Thymus (tissue), 14 donors: ENCODE measurements at places on chromosomes 12 and 14. TPM values are rescaled to one million over a fixed set of nuclear protein-coding genes. Genes with fewer than 3 reads are reported as not detected.

FGF6 gene
- not detected for polyA plus RNA-seq

AKAP6 gene
- 1.4 TPM for polyA plus RNA-seq

FOXG1 gene
- polyA plus RNA-seq = 11.4 TPM

- peaks cover 36% of the 10 kb centered on the region for H3K36me3 ChIP-seq
- H3K4me1 ChIP-seq = no peaks in the 10 kb centered on the region
- H3K27ac ChIP-seq = no peak overlapping the region
- no peak overlapping the region for H3K4me3 ChIP-seq
- DNase-seq = no peak
- no peaks in the 10 kb centered on the region for H3K27me3 ChIP-seq
These were observed 12.5 kb downstream of the AHSA1 start for GRCh38 chr14:77470224-77470870.

DNA sequence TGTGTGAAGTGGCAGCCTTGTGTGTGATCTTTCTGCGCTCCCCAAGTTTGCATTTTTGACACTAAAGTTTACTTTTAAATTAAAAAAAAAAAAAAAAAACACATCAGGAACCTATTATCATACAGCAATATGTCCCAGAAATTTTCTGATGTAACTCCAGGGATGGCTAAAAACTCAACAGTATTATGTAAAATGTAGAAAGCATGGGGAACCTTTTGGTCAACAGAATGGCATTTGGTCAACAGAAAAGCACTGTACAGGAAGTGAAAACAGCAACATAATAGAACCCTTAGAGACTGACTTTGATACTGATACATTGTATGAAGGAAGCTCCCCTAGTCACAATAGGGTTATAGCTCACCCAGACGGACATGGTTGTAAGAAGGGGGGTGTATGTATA is 224.3 kb downstream of the ITPR2 start:
- peaks cover 11% of the 10 kb centered on the region for H3K36me3 ChIP-seq
- DNase-seq = no peak
- H3K27me3 ChIP-seq = no peaks in the 10 kb centered on the region
- no peaks in the 10 kb centered on the region for H3K4me1 ChIP-seq

- H3K27me3 ChIP-seq = no peaks in the 10 kb centered on the region
- DNase-seq = no peak
- no peak overlapping the region for H3K27ac ChIP-seq
- no peaks in the 10 kb centered on the region for H3K36me3 ChIP-seq
- H3K4me3 ChIP-seq = no peak overlapping the region
These were observed 27.6 kb downstream of the VCPKMT start for GRCh38 chr14:50088731-50089130.

DNA sequence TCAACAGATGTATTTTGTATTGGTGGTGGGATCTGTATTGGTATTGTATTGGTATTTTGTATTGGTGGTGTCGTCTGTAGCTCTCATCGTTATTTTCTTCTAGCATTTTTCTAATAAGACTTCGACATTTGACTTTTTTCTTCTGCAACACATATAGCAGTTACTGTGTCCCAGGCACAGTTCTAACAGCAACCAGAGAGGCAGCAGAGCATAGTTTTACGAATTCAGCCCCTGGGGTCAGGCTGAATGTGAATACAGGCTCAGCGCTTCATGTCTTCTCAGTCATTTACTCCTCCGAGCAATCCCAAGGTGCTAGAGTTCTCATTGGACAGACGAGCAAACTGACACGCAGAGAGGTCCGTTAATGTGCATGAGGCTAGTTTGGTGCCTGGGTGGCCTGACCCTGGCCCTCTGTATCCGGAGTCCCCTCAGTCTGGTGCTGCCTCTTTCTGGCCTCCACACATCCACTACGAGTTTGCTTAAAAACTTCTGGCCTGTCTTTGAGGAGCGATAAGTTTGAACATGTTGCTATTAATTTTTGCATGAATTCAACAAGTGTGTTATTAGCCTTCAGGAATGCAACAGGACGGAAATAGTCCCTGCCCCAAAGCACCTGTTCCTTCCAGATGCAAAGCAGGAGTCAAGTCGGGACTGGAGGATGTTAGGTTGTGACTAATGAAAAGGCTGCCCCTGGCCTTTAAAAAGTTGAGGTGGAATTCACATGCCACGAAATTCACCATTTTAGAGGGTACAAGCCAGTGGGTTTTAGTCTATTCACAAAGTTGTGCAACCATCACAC is 87.0 kb downstream of the GLT1D1 start:
- H3K27ac ChIP-seq = no peak overlapping the region
- no peaks in the 10 kb centered on the region for H3K4me1 ChIP-seq
- no peaks in the 10 kb centered on the region for H3K27me3 ChIP-seq
- no peaks in the 10 kb centered on the region for H3K36me3 ChIP-seq

DNA sequence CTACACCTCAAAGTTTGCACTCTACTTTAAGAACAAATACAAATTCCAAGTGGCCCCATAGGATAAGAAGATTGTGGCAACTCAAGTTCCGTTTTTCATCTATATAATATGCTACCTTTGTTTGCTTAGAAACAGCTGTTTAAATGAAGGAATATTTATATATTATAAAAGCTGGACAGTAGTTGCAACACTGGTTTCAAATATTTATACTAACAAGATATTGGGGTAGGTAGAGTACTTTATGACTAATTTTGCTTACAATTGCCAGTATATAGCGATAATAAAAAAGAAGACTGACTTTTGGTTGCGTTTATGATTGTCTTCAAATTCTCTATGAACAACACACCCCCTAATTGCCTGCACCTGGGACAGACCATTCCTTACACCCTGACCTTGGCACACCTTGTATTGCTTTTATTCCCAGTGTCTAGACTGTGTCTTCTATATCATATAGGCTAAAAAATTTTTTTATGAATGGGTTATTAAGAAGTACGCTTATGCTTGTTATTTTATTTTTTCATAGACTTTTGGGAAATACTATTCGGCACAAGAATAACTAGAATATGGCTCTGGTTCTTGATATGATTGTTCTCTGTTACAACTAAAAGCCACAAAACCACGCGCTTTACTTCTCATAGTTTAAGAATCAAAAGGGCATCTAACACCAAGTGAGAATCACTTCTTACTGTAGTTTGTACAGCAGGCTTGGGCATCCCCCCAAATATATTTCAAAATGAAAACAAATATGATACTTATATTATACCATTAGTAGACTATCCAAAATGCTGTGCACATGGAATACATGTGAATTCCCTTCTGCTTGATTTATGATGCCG is 455.4 kb upstream of the DCN start:
- no peaks in the 10 kb centered on the region for H3K27me3 ChIP-seq
- H3K4me3 ChIP-seq = no peak overlapping the region
- H3K27ac ChIP-seq = no peak overlapping the region
- H3K36me3 ChIP-seq = no peaks in the 10 kb centered on the region

GRCh38 chr14:73246387-73247150 is 9.3 kb downstream of the PAPLN start:
- no peak for DNase-seq
- H3K27me3 ChIP-seq = peaks cover 48% of the 10 kb centered on the region
- H3K4me3 ChIP-seq = peak overlapping the region; percentile 55
- no peak overlapping the region for H3K27ac ChIP-seq

GRCh38 chr14:100237735-100238418 is 1.1 kb upstream of the YY1 start:
- H3K27me3 ChIP-seq = no peaks in the 10 kb centered on the region
- H3K36me3 ChIP-seq = no peaks in the 10 kb centered on the region
- H3K4me1 ChIP-seq = peaks cover 27% of the 10 kb centered on the region
- DNase-seq = no peak
- H3K4me3 ChIP-seq = peak overlapping the region; percentile 100
- peak overlapping the region; percentile 86 for H3K27ac ChIP-seq

- H3K4me3 ChIP-seq = no peak overlapping the region
- DNase-seq = no peak
- H3K27me3 ChIP-seq = no peaks in the 10 kb centered on the region
- no peak overlapping the region for H3K27ac ChIP-seq
- no peaks in the 10 kb centered on the region for H3K36me3 ChIP-seq
- peaks cover 6% of the 10 kb centered on the region for H3K4me1 ChIP-seq
These were observed 47.4 kb downstream of the ST8SIA1 start for GRCh38 chr12:22287101-22287500.

- H3K36me3 ChIP-seq = no peaks in the 10 kb centered on the region
- no peaks in the 10 kb centered on the region for H3K27me3 ChIP-seq
- DNase-seq = no peak
These were observed 17.3 kb upstream of the PPFIBP1 start for GRCh38 chr12:27506645-27507189.

GRCh38 chr14:24904533-24904932 is 145.4 kb downstream of the STXBP6 start:
- no peaks in the 10 kb centered on the region for H3K36me3 ChIP-seq
- H3K4me1 ChIP-seq = no peaks in the 10 kb centered on the region
- DNase-seq = no peak
- no peak overlapping the region for H3K4me3 ChIP-seq
- no peaks in the 10 kb centered on the region for H3K27me3 ChIP-seq

GRCh38 chr12:57803319-57803893 is 15.1 kb downstream of the AVIL start:
- no peaks in the 10 kb centered on the region for H3K4me1 ChIP-seq
- DNase-seq = peak; percentile 43
- H3K27ac ChIP-seq = no peak overlapping the region
- H3K4me3 ChIP-seq = no peak overlapping the region
